ENCODE measurements at places on chromosomes 1 and 21.

DNA sequence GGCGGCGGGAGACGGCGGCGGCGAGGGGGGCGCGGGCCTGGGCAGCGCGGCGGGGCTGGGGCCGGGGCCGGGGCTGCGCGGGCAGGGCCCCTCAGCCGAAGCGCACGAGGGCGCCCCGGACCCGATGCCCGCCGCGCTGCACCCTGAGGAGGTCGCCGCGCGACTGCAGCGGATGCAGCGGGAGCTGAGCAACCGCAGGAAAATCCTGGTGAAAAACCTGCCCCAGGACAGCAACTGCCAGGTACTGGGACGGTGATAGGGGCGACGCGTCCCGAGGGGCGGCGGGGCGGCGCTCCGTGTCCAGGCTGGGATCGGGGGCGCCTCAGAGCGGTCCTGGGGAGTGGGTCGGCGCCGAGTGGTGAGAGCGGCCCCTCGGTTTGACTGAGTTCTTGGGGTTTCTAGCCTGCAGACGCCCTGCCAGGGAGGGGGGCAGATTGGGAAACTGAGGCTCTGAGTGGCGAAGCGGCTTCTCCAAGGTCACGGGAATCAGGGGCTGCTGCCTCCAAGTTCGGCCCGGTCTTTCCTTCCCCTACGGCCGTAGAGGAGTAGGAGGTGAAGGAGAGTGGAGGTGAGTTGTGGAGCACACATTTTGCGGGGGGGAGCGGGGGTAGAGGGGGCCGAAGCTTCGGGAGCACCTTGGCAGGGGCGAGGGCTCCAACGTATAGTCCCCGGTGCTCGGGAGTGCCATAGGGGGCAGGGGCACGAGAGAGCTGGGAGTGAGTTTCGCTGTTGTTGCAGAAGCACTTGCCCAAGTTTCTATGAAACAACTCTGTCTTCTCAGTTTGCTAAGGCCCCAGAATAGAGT is 508 bp downstream of the RAVER2 start:
- no peak for DNase-seq

- no peak for DNase-seq
Measured at GRCh38 chr21:42777757-42778344, 101.5 kb downstream of the WDR4 start.

GRCh38 chr1:47742890-47743760 is 254.1 kb downstream of the TRABD2B start:
- DNase-seq = no peak

- no peak for DNase-seq
Measured at GRCh38 chr1:229209386-229209785, 61.5 kb upstream of the RAB4A start.

Data from NCI-H1092 (cell line).